ENCODE measurements at places on chromosomes 16 and 17.

DNA sequence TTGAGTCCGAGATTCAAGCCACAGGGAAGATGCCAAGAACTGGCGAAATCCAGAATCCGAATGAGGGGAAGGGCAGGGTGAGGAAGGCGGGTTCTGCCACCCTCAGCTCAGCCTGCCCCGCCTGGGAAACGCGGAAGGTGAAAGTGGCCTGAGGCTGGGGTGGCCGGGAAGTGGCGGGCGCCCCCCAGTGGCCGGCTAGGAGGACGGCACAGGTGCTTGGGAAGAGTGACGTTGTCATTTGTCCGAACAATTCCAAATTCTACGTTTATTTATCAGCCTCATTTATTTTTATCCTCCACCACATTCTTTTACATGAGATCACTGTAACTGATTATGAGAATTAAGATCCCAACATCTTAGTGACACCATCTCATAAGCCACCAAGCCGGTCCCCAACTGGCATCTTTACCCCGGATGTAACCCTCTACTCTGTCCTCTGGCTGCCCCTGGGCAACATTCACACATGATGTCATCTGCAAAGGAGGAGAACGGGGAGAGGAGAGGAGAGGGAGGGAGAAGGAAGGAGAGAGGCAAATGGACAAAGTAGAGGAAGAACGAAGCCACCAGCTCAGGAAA is 21.3 kb downstream of the SRCIN1 start:
- DNase-seq: peak; percentile 45

GRCh38 chr17:73826181-73826871 is 182.1 kb upstream of the SDK2 start:
- no peak for DNase-seq

GRCh38 chr17:65914784-65915342 is 277.1 kb downstream of the CEP112 start:
- no peak for DNase-seq

- DNase-seq: no peak
Observed at GRCh38 chr17:7984904-7985303, 17.5 kb upstream of the GUCY2D start.

GRCh38 chr17:46942441-46943217 is 19.7 kb downstream of the GOSR2 start:
- peak; percentile 26 for DNase-seq

DNA sequence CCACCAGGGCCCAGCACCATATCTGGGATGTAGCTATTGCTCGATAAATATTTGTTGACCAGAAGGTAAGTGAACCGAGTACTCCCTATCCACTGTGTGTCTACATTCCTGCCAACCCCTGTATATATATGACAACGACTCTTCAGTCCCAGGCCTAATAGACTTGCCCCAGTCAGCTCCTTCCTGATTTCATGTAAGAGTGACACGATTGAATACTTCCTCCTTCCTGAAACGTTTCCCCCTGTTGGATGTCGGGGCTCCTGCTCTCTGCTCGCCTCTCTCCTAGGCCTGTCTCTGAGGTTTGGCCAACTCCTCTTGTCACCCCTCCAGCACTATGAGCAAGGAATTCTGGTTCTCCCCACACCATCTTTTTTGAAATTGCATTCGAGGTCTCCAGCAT is 178.9 kb downstream of the PRKCA start:
- no peak for DNase-seq

- DNase-seq: no peak
Observed at GRCh38 chr17:80663781-80664206, 119.2 kb downstream of the RPTOR start.

GRCh38 chr16:47320546-47321310 is 140.1 kb downstream of the ITFG1 start:
- no peak for DNase-seq

GRCh38 chr16:85548375-85548774 is 64.7 kb upstream of the GSE1 start:
- DNase-seq: no peak

DNA sequence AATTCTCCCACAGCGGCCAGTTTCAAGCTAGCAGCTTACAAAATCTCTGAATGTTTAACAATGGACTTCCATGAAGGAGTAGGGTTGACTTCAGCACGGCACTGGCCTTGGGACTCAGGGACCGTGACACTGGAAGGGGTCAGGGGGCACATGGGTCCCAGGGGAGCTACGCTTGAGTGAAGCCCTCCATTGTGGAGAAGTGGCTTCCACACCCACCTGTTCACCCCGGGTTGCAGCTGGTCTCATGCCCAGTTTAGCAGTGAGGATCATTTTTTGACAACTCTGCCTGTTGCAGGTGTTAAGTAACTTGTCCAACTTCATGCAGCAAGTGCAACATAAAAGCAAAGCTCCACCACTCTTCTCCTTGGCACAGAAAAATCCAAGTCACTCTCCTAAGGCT is 510.2 kb downstream of the CDH13 start:
- DNase-seq: no peak

- DNase-seq: no peak
Observed at GRCh38 chr16:49660626-49661025, 195.3 kb downstream of the ZNF423 start.

DNA sequence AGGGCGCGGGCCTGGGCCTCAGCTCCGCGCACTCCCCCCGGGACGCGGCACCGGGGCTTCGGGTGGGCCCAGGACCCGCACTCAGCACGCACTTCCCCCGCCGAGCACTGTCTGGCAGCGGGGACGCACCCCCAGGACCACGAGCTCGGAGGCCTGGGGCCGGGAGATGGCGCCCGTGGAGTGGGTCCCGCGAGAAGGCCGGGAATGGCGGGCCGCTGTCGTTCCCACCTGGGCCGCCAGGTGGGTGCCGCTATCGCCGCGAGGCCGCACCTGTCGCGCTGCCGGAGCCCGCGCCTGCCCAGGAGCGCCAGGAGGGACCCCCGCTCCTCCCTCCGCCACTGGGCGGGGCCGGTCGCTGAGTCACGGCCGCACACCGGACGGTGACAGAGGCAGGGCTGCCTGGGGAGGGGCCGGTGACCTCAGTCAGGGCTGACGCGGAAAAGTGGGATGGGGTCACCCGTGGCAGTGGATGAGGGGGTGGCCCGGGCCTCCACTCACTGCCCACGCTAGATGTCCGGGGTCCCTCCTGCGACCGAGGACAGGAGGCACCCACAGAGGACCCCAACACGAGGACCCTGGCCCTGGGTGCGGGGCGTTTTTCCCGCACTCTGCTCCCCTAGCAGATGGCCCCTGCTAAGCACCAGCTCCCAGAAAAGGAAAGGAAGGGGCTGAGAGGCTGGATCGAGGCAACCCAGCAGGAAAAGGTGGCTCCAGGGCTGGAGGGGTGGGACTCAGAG is 6.9 kb upstream of the ACTG1 start:
- peak; percentile 53 for DNase-seq

DNA sequence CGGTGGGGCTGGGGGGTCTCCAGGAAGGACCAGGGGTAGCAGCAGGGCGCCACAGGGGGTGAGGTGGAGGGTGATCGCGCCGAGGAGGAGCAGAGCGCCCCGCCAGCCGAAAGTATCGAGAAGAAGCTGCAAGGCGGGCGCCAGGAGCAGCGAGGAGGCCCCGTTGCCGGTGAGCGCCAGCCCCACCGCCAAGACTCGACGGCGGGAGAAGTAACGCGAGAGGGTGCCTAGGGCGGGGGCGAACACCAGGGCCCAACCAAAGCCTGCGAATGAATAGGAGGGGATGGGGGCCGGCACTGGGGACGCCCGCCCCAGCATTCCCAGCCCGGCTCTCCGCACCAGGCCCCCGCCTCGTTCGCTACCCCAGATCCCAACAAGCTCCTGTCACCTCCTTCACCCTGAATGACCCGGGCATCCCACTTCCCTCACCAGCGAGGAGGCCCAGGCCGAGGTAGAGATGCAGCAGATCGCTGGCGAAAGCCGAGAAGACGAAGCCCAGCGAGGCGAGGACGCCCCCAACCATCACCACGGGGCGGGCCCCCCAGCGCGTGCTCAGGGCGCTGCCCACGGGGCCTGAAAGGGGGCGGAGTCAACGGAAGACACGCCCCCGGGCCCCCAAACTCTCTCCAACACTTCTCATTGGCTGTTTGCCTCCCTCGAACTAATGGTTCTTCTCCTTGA is 1.3 kb downstream of the SLC16A11 start:
- no peak for DNase-seq

- no peak for DNase-seq
Observed at GRCh38 chr17:50871898-50872297, 5.7 kb upstream of the TOB1 start.

- DNase-seq: no peak
Observed at GRCh38 chr17:39562976-39563375, 44.7 kb downstream of the NEUROD2 start.

DNA sequence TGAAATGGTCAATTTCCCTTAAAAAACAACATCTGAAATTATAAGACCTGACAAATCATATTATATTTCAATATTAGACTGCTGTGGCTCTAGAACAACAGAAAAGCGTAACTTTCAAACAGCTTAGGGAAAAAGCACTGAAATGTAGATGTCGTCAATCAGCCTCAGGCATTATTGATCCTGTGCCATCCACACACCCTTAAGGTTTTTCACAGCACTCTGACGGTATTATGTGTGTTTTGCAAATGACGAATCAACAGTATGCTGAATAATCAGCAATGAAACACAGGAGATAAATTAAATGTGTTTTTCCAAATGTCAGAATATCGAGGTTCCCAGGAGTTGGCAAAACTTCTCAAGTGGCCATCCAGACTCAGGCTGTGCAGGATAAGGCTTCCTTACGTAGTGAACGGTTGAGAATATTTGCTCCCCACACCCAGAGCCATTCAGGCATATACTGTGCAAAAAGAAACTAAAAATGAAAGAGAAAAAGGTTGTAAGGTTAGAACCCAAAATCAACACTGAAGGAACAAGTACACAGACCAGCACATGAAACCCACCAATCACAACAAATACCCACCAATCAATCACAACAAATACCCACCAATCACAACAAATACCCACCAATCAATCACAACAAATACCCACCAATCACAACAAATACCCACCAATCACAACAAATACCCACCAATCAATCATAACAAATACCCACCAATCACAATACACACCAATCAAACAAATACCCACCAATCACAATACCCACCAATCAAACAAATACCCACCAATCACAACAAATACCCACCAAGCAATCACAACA is 7.7 kb upstream of the MBTPS1 start:
- no peak for DNase-seq

DNA sequence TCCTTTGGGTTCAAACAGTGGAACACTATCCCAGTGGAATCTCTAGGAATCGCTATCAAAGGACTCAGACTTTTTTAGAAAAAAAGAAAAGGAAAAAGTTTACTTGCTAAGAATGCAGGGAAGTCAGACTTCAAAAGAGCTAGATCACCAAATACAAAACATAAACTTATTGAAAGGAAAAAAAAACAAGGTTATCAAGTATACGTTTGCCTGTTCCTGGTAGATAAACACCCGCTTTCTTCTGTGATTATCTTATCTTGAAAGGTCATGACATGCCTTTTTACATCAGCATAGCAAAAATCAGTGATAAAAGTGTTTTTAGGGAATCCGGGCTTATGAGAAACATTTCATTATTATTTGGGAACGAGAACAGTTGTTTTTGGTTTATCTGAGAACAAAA is 129.3 kb upstream of the TMEM97 start:
- no peak for DNase-seq

DNA sequence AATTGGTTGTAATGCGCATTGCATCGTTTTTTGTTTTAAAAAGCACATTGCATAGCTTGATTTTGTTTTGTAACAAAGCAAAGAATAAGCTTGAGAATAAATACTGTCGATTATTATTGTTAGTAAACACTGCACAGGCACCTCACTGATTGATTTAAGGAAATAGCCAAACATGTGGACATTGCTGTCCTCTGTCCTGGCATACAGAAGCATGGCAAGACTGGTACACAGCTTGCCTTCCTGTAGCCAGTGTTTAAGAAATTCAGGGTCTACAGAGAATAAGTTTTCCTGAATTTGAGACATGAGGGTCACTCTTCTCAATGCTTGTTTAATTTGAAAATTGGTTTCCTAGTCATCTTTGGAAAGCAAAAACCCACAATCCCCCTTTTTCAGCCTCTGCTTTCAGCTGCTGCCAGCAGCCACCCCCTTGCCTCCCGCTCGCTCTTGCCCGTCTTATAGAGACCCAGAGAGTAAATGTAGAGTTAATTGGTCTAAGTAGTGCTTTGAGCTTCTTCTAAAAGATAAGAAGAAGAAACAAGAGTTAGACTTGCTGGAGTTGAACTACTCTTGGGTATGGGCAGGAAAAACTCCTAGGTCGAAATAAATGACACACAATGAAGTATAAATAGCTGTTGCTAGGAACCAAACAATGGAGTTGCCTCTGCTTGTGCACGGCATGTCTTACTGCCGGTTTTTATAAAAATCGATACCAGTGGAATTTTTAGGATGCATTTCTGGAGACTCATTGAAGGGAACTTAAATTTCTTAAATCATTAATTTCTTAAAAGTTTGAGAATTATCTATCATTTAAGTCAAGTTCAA is 116.6 kb downstream of the MRTFB start:
- DNase-seq: no peak

GRCh38 chr17:41959336-41960095 is 7.1 kb upstream of the CNP start:
- DNase-seq: no peak

- no peak for DNase-seq
Observed at GRCh38 chr17:74862919-74863318, 3.2 kb upstream of the GRIN2C start.

- DNase-seq: no peak
Observed at GRCh38 chr17:32741381-32741780, 135.5 kb downstream of the MYO1D start.

DNA sequence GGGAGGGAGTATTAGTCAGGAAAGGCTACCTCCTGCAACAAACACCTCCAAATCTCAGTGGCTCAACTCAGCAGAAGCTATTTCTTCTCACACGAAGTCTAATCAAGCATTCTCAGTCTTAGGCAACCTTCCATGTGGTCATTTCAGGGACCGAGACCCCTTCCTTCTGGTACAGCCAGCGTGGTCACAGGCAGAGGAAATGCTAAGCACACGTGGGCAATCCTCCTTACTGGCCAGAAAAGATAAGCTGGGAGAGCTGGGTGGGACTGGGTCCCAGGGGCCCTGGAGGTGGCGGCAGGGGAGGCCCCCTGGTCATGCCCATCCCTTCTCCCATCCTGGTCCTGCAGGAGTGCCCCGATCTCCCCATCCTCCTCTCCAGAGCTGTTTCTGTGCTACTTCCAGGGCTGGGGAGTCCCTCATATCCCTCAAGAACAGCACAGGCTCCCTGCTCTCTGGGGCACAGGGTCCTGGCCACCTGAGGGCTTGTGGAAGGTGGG is 5.7 kb upstream of the CX3CL1 start:
- no peak for DNase-seq

Data from stimulated activated CD4-positive, alpha-beta T cell treated with anti-CD3 and anti-CD28 coated beads, TNF-alpha, amount 100 ng/mL, for 48 hours (primary cell).